Activated CD8-positive, alpha-beta T cell treated with anti-CD3 and anti-CD28 coated beads, Interleukin-2, amount 10 ng/mL, durations not matched to agents 7 days and 5 days (primary cell): ENCODE measurements at places on chromosomes 3 and 15. TPM values are rescaled to one million over a fixed set of nuclear protein-coding genes. Genes with fewer than 3 reads are reported as not detected.

The ABTB1 gene
- 15.6 TPM for total RNA-seq

The CSPG5 gene
- total RNA-seq: 0.37 TPM

The KLHL40 gene
- total RNA-seq: not detected

The TP63 gene
- total RNA-seq: not detected

The CCDC39 gene
- not detected for total RNA-seq

The ZNF609 gene
- total RNA-seq: 40.5 TPM

The GATA2 gene
- total RNA-seq: not detected

The EPHB1 gene
- 1.1 TPM for total RNA-seq

The CHRNA3 gene
- not detected for total RNA-seq

The SNX22 gene
- 0.58 TPM for total RNA-seq

The HEG1 gene
- 58.6 TPM for total RNA-seq

The QTRT2 gene
- 35.0 TPM for total RNA-seq

The TMEM40 gene
- not detected for total RNA-seq

The GOLGA6B gene
- total RNA-seq: not detected

The ACKR2 gene
- 2.8 TPM for total RNA-seq

The CDCP1 gene
- 16.4 TPM for total RNA-seq

The LRRC49 gene
- total RNA-seq: not detected

The CCR9 gene
- total RNA-seq: 0.08 TPM

The APOD gene
- not detected for total RNA-seq

The SAXO2 gene
- 1.6 TPM for total RNA-seq

The SH3GL3 gene
- total RNA-seq: not detected

The CCNB2 gene
- total RNA-seq: 112 TPM

The RBP2 gene
- total RNA-seq: not detected

The ACTC1 gene
- not detected for total RNA-seq

The COL8A1 gene
- total RNA-seq: not detected

The LIPC gene
- 4.4 TPM for total RNA-seq

The PROK2 gene
- 0.23 TPM for total RNA-seq

The AMOTL2 gene
- not detected for total RNA-seq

The IQCF5 gene
- total RNA-seq: not detected

The IGF2BP2 gene
- total RNA-seq: 0.32 TPM

The CHRM5 gene
- total RNA-seq: not detected

The ZNF710 gene
- 24.9 TPM for total RNA-seq
